MCF 10A (cell line): ENCODE measurements at places on chromosomes 12 and 14. TPM values are rescaled to one million over a fixed set of nuclear protein-coding genes. Genes with fewer than 3 reads are reported as not detected.
A peak's percentile ranks its signal among the peaks of the same experiment; 100 is the strongest.

- peak; percentile 82 for DNase-seq
Observed at GRCh38 chr14:93115069-93115820, 480 bp downstream of the ITPK1 start.

DNA sequence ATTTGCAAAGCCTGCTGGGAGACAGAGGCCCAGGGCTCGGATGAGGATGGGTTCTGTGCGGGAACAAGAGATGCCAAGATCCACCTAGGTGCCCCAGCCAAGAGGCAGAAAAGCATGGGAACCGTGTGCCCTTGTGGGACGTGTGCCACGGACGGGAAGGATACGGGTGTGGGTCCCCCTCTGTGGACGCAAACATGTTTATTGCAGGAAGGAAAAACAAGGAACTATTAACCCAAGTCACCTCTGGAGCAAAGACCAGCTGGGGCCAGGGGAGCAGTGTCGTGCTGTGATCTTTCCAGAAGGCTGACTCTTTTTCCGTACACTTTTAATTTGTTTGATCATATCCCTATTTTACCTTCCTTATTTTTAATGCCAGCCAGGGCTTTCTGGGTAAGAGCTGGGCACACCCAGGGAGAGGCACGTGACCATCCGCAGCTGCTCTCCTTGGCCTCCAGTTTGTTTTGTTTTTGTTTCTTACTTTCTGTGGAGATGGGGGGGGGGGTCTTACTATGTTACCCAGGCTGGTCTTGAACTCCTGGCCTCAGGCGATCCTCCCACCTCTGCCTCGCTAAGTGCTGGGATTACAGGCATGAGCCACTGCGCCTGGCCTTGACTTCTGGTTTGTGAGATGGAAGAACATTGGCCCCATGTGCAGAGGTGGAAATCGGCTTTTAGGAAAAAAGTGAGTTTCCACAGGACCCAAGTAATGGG lies 20.7 kb downstream of the SCARB1 start:
- no peak for DNase-seq

DNA sequence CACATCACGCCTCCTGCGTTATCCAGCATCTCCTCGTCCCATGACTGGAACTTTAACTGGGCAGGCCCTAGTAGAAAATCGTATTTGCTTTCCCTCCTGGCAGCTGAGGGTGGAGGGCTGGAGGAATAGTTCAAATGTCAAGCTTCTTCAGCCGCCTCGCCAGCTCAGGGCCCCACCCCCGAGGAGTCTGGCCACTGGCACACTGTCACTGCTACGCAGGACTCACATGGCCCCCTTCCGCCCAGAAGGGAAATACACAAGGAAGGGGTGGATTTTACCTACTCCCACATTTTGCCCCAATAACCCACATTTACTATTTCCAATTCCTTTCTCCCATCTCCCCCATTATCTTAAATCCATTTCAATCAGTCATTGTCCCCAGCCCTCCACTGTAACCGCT lies 8.6 kb downstream of the SLC6A13 start:
- DNase-seq, result no peak

GRCh38 chr12:70449074-70449752 lies 83.1 kb downstream of the KCNMB4 start:
- DNase-seq, result peak; percentile 96

- peak; percentile 99 for DNase-seq
Observed at GRCh38 chr12:57744777-57745484, at the start of gene TSPAN31. TSPAN31 (plus strand) TSS chr12:57745039; CDS start chr12:57745155, 116 bp downstream.

- DNase-seq, result no peak
Observed at GRCh38 chr12:31033681-31034080, 40.0 kb upstream of the DDX11 start.

GRCh38 chr14:68739701-68740100 lies 53.2 kb downstream of the ZFP36L1 start:
- DNase-seq, result no peak

- no peak for DNase-seq
Observed at GRCh38 chr14:22456998-22457594, 131.9 kb downstream of the DAD1 start.

DNA sequence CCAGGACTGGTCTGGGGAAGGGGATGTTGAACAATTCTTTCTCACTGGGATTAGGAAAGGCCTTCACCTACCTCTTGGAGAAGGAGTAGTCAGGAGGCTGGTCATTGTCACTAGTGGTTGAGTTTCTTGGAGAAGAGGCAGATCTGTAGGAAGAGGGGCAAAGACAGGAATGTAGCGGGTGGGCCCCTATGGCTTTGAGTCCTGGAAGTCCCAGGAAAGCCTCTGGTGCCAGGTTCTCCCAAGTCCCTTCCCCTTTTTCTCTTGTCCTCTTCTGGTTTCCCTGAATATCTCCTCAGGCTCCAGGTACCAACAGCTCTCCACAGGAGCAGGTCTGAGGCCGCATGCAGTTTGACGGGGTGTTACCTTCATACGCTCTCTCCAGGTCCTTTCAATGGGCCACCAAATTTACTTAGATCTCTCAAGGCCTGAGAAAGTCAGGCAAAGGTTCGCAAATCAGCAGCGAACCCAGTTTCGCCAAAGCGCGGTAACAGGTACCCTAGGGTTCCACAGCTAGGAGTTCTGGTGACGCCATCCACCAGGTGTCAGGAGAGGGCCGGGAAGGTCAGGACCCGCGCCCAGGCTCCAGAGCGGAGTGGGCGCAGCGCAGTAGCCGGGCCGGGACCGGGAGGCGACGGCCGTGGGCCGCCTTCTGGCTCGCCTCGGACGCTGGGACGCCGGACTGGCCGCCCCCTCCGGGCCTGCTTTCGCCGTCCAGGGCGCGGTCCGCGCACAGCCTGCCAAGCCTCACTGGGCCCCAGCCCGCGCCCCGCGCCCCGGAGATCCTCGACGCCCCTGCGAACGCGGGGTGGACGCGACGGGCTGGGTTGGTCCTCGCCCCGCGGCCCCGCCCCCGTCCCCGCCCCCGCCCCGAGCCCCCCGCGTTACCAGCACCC lies 795 bp downstream of the SMAGP start:
- DNase-seq, result peak; percentile 74

DNA sequence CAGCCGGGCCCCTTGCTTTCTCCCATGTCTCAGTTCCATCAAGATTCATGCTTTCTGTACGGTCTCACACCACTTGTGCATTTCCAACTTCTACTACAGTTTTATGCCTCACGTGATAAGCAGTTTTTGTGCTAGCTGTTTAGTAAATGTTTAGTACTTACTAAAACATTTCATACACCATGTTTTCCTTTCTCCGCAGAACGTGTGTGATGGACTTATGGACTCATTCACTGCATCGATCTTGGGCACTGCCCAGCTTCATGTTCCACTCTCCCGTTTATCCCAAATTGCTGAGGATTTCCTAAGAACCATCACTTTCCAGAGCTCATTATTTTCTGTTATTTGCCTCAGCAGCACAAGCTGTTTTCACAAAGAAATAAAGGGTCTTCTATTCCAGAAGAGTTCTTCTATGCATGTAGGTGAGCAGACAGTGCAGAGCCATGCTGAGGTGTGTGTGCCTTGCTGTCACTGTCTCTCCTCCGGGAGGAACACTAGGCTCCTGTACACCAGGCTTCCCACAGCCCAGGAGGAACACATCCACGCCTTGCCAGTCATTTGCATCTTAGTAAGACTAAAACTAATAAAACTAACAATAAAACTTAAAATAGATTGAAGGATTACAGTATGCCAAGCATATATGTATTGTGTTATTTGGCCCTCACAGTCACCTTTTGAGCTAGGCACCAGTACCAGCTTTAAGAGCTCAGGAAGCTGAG lies 90.3 kb upstream of the EEA1 start:
- no peak for DNase-seq

DNA sequence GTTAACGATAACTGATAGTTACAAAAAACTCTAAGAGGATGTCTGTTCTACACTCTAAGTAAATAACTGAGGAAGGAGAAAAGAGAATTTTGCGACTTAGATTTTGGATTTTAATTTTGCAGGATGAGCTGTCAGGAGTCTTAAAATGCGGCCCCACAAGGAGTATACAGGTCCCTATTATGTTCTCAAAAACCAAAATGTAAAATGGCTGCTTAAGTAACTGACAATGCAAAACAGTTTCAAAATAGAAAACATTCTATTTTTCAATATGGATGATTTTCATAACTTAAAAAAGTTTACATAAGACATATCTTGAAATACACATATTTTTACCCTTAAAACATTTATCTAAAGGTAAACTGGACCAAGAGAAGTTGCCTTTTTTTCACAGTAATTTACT lies 2.6 kb downstream of the CD69 start:
- DNase-seq, result no peak

DNA sequence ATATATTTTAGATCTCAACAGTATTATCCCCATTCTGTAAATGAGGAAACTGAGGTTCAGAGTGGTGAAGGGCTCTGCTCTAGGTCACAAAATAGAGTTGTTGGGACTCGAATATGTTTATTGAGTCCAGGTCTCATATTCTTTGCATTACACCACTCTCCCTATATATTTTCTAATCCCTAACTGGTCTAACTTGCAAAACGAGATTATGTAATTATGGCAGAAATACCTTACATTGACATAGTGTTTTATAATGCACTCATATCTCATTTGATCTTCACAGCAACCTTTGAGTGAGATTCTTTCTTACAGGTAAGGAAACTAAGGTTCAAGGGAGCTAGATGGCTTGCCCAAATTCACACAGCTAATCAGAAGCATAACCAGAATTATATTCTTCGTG lies 106.9 kb upstream of the LRIG3 start:
- DNase-seq, result no peak

- DNase-seq, result peak; percentile 80
Observed at GRCh38 chr12:106296179-106296877, 6.2 kb upstream of the TCP11L2 start.

DNA sequence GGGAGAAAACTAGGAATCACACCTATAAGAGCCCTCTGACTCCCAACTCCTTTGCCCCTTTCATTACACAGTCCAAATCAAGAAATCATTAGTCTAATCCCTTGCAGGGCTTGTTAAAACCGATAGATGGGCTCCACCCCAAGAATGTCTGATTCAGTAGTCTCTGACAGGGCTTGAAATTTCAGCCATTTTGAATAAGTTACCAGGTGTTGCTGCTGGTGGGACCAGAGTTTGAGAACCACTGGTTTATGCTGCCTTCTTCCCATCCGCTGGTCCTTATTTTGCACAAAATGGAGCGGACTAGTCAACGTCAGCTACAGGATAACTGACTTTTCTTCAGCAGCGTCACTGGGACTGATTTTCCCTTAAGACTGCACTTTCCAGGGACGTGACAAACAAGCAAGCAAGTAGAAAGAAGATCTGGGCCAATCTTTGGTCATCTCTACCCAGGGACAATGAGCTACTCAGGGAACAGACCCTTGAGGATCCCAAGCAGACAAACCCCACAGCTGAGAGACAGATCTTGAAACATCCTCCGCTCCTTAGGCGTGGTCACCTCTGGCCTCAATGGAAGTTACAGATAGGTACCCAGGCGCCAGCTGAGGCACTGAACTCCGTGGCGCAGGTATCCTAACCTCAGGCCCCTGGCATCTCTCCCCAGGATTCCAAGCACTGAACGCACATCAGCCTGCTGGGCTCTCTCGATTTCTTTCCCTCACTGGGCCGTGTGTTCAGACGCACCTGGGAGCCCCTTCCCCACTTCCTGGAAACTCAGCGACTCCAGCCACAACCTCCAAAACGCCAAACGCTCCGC lies 900 bp downstream of the KCTD10 start:
- no peak for DNase-seq

DNA sequence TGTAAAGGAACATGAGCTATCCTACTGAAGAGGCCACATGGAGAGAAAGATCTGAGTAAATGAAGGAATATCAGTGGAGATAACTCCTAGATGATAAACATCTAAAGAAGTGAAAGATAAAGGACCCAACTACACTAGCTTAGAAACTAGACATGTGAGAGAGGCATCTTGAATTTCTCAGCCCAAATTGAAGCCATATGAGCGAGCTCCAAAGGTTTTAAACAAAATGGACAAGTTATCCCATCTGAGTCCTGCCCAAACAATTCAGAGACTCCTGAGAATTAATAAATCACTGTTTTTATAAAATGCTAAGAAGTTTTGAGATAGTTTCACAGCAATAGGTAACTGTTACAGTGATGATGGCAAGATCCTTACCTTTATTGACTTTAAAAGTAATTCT lies 438.9 kb downstream of the NAV3 start:
- no peak for DNase-seq

DNA sequence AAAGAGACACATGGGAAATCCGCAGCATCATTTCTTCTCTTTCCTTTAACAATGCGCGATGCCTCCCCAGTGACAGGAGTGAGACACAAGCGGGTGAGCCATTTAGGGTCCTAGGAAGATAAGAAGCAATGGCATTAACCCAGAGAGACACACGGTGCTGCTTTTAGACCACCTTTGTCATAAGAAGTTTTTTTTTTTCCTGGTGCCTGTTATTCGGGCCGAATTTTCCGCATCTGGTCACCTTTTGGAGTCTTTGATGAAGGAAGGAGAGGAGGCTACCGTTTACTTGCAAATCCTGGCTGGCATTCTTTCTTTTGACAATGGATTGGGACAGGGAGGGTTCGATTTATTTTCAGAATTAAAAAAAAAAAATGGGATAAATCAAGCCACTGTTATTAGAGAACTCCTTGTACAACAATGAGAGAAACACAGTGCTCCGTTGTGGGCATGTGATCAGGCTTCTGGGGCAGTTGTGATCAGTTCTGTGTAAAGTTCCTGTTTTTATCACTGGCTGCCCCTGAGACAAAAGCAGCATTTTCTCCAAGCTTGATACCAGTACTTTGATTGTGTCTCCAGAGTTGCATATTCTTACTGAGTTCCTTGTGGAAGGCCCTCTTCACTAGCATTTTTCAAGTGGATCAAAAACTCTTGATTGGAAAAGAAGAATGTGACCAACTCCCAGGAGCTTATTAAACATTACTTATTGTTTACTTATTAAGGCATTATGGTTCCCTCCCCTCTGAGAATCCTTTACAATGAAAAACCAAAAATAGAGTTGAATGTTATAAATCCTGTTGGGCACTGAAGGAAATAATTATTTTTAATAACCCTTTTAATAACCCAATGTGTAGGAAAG lies 1.1 kb downstream of the DIP2B start:
- DNase-seq, result peak; percentile 18

DNA sequence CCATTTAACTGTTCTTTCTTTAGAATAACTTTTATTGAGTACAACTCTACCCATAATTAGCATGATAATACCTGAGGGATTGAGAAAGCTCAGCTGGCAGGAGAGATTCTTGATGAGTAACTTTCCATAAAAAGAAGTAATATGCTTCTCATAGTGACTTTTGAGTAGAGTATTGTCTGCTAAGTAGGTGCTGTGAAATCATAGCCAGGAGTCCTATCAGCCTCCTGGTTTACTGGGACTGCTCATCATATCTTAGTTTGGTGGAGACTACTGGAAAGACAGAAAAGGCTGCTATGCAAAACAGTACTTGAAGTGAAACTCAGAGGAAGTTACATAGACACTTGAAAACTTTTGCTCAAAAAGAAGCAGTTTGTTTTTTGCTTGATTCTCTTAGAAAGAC lies 113.3 kb upstream of the ATP2B1 start:
- DNase-seq, result no peak

The CLEC4D gene
- not detected in 2 replicates for total RNA-seq

The HOMEZ gene
- total RNA-seq, result 6.6 and 9.3 TPM in 2 replicates

The KRT5 gene
- 1,273 and 3,552 TPM in 2 replicates for total RNA-seq

The ERP27 gene
- not detected in 2 replicates for total RNA-seq

The E2F7 gene
- 23.5 and 34.4 TPM in 2 replicates for total RNA-seq

The HCAR3 gene
- not detected in 2 replicates for total RNA-seq

The POLE2 gene
- 1.9 and 3.8 TPM in 2 replicates for total RNA-seq

The PRKD1 gene
- 7.9 and 8.8 TPM in 2 replicates for total RNA-seq

The AMHR2 gene
- total RNA-seq, result not detected in 2 replicates

The ART4 gene
- not detected in 2 replicates for total RNA-seq
